ENCODE measurements at places on chromosomes 2 and 18.

DNA sequence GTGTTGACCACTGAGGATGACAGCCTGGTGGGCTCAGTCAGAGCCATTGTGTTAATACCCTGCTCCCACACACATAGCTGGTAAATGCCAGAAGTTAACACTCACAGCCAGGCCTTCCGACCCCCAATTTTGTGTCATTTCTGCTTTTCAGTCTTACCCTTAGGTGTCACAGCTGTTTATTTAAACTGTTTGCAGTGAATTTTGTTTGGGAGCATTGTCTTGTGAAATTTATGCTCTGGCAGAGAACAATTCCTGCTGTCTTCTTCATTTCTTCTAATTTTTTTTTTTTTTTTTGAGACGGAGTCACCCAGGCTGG is 8.2 kb downstream of the LPIN1 start:
- DNase-seq = no peak

DNA sequence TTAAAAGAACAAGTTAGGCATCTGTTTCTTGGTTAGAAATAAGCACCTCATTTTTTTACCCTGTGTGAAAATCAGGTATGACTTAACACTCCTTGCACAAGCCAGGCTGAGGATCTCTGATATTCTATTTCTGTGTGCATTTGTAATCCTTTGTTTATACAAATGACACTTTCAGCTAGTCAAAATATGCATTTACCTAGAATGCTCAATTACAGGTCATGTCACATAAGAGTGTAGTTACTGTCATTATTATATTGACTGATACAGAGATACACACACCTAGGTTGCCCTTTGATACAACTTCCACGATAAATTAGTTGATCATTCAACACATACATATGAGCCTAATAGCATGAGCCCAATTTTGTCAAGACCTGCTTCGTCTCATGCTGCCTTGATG is 144.3 kb downstream of the CHST9 start:
- DNase-seq = no peak

DNA sequence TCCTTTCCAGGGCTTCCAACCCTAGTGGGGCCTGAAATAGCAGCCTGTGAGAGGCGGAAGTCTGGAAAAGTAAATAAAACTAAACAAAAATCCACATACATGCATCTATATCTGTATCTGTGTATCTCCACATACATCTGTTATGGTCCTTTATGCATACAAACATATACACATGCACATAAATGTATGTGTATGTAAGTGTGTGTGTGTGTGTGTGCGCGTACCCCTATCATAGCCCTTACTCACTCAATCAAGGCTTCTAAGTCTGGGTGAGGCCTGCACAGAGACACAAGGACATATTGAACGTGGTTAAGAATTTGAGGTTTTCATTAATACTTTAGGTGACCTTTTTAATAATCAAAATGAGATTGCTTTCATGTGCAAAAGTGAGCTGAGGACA is 98.9 kb upstream of the CYRIA start:
- DNase-seq = no peak

- DNase-seq = no peak
Measured at GRCh38 chr2:160837416-160837815, 322.8 kb upstream of the TANK start.

DNA sequence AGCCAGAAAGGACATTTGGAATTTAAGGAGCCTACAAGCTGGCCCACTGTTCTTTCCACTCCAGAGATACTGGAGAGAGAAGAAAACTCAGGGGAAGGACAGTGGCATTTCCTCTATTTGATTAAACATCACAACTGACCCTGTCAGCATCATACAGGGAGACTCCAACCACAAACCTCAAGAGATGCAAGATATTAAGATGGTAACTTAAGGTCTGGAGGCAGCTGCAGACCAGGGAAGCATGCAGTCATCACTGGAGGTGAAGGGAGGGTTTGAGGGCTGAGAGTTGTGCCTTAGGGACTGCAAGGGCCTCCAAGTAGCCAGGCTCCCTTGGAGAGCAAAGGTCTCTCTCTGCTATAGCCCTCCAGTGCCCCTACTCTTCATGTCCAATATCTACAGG is 67.4 kb downstream of the RNF152 start:
- DNase-seq = no peak

DNA sequence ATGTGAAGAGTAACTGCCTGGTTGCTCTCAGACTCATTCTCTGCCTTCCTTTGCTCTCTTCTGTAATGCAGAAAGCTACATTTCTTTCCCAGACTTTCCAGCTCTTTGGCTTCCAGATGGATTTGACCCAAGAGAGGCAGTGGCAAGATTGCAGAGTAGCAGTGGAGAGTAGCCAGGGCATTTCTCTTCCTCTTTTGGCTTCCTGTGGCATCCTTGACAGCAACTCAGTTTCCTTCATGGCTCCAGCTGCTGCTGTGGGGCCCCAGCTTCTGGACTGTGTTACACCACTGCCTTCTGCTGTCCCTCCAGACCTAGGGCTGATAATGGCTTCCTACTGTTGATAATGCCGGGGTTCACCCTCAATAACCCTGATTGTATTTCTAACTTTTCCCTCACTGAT is 469.4 kb upstream of the SPRED2 start:
- no peak for DNase-seq

DNA sequence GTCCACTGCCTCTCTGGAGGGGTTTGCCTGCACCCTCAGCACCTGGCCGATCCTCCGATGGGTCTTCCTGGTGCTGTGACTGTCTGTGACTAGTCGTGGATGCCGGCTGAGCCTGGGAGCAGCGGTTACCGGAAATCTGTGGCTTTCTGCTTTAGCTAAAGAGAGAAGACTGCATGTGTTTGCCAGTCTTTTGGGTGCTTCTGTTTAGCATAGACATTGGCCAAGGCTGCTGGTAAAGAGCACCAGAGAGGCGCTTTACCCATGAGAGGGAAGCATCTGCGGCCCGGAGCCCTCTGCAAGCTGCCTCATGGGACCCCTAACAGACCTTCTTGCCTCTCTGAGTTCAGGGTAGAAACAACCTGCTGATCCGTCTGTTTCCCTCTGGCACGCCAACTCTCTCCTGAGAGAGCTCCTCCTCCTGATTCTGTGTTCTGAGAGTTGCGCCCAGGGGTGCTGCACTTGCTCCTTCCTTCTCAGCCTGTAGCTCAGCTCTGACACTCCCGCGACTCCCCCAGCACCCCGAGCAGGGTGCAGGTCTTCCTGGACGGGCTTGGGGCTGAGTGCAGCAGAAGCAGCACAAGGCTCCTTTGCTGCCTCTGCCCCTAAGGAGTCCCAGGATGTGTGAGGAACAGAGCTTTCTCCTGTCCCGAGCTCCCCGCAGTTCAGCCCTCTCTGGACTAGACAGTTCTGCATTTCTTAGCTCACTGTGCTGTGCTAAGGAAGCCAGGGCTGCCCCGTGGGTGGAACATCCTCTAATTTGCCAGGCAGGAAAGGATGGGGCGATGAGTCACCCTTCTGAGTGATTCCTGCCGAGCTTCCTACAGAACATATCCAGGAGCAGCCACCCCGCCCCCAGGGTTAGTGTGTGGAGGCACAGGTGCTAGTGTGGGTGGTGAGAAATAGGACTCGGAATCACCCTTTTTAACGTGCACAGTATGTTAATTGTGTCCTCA is 203.2 kb downstream of the SH3RF3 start:
- DNase-seq = peak; percentile 32

- DNase-seq = no peak
Measured at GRCh38 chr2:39118786-39119499, 1.9 kb downstream of the SOS1 start.

DNA sequence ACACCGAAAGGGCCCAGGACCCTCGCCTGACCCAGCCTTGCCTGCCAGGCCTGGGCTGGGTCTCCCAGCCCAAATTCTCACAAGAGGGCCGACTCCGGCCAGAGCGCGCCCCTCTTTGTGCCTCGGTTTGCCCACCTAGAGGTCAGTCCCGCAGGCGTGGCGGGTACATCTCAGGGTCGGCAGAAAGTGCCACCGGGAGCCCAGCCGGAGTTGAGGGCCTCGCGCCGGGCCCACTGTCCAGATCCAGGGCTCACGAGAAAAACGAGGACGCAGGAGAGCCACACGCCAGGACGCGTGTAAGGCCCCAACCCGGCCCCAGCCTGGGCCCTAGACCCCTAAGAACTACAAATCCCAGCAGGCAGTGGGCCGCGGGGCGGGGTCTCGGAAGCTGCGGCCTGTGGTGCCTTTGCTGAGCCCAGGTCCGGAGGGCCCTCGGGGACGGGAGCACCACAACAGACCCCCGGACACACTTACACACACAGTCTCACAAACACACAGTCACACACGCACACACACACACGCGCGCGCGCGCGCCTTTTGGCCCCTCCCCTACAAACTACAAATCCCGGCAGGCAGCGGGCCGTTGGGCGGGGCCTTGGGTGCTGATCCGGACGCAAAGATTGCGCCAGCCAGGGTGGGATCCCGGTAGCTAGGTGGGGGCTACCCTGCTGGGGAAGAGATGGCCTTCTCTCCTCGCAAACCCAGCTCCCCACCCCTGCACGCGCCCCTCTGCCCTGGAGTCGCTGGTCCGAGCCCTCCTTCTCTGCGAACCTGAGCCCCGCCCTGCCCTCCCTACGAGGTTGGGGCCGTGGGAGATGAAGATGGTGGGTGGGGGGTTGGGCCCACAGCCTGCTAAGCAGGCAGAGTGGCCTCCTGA is at the start of gene SH2D6:
TSS of gene SH2D6 (plus strand) at position 583 of the 877 bp plus-strand sequence. CDS start 10,752 bp downstream, outside the sequence.
- peak; percentile 56 for DNase-seq

GRCh38 chr2:45287045-45287444 is 277.8 kb upstream of the SIX2 start:
- DNase-seq = no peak

All from GOT3 (cell line).